ENCODE measurements at places on chromosomes 3 and 15.

GRCh38 chr15:60223176-60223575, 174.6 kb downstream of the ANXA2 start:
- no peak for DNase-seq

GRCh38 chr3:62159056-62159708, 214.2 kb downstream of the FEZF2 start:
- no peak for DNase-seq

GRCh38 chr3:197802779-197803459, 11.9 kb downstream of the LRCH3 start:
- no peak for DNase-seq

DNA sequence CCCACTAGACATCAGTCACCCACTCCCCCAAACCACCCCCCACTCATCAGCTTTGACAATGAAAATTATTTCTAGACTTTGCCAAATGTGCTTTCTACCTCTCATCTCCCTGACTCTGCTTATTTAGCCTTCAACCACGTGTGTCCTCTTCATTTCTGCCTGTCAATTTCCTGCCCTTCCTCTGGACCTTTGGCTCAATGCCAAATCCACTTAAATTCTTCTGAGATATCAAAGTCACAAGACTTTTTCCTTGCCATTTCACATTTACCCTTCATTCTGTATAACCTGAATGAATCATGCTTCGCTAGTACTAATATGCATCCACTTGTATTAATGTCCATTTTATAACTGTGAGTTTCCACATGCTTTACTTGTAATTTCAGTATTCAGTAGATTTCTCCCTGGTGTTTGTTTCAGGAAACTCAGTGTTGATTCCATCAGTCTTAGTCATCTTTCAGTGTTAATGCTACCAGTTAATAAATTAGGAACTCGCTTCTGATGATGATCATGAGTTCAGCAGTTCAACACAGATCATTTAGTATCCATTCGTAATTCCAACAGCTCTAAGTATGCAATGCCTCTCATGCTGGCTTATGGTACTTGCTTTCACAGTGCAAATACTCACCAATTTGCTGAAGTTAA, 128.2 kb upstream of the OSTN start:
- DNase-seq: no peak

DNA sequence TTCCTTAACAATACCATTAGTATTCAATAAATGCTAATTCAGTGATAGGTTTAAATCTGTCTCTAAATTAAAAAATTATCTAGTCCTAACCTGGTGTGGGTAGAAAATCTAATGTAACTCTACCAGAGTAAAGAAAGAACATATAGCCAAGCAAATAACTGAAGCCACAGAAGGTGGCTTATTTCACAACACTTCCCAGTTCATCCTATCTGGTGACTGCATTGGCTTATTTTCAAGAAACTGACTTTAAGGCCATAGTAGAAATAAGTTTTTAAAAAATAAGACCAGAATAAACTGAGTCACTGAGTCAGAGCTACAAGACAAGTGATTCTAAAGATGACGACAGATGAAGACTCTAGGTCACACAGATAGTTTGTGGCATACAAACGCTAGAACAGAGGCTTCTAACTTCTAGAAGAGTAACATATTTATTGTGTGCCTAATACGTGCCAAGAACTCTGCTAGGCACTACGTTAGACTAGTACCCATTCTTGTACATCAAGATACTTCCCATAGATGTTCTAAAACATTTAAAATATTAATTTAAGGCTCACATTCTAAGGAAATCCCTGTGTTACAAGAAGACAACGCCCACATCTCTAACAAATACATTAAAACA, 25.9 kb downstream of the TMCC1 start:
- DNase-seq: no peak
